Hematopoietic multipotent progenitor cell treated with erythropoietin and hydrocortisone succinate and interleukin-3 and kit ligand, for 6 days (in vitro differentiated cells): ENCODE measurements at places on chromosomes 16 and 17.

DNA sequence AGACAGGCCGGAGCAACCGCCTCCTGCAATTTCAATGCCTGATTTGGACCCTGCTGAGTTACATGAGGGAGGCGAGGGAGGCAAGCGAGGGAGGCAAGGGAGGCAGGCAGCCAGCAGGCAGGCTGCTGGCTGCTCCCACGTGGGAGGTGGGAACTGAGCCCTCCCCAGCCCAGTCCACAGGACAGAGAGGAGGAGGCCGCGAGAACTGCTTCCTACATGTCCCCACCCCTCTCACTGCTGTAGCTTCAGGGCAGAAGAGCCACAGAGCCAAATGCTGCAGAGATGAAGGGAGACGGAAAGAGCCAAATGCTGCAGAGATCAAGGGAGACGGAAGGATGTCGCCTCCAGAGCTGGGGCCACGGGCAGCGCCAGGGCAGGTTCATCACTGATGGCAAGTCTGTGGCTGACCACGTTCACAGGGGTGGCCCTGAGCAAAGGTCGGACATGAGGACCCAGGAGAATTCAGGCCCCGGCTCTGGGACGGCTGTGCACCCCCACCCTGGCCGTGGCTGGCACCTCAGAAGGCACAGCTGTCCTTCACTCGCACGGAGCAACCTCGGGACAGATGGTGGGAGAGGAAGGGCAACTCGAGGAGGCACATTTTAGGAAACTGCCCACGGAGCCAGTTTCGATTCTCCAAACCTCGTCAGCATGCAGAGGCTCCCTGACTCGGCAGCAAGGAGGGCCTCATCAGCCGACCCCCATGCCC, 21.5 kb downstream of the RPH3AL start:
- no peak for DNase-seq

DNA sequence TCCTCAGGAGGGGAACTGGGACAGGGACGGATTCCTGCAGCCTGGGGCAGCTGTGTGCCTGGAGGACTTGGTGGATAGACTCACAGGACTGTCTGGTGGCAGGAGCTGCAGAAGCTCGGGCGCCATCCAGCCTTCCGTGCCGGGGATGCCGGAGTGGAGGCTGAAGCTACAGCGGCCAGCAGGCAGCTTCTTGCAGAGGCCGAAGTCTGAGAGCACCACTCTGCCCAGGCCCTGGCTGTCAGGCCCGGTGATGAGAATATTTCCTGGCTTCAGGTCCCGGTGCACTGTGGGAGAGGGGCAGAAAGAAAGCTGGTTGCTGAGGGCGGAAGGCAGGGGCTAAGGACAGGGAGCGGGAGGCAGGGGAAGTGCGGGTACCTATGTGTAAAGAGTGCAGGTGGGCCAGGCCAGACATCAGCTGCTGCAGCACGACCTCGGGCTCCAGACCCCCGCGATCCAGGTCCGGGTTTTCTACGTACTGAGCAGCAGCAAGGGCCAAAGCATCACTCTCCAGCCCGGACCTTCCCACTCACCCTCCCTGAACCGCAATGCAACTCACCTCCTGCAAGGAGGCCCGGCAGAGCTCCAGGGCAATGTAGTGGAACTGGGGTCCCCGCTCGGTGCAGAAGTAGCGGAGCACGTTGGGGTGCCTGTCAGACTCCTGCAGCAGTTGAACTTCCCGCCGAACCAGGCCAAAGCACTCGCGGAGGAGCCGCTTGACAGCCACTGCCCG, 16.1 kb downstream of the PLK1 start:
- DNase-seq: peak; percentile 17

DNA sequence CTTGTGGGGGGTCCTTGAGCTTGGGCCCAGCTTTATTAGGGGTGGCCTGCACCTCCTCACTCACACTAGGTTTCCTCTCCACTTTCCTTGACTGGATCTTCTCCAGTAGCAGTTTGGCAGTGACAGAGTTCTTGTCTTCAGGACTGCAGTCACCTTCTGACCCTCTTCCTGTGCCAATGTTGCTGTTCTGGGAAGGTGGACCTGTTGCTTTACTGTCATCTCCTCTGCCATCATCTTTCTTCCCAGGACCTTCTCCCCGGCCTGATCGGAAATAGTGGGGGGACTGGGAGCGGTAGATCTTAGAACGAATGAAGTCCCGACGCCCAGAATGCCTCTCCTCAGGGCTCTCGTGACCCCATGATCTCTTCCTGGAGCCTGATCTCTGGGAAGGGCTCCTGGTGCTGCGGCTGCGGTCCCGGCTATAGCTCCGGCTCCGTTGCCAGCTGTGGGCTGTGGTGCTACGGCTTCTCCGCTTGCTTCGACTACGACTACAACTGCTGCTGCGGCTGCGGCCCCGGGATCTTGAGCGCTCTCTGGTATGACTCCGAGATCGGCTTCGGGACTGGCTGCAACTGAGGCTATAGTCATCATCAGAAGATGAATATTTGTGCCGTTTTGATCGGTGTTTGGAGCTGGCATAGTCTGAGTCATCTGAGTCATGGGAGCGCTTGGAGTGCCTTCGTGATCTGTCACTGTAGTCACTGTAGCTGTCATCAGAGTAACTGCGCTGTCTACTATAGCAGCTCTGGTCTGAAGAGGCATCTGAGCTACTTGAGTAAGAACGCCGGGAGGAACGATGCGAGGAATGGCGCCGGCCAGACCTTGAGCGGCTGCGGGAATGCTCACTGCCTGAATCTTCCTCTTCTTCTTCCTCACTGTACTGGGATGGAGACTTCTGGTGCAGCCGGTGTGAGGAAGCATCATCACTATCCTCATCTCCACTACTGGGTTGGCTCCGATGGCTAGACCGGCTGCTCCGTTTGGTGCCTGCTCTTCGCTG, 9.5 kb upstream of the ITGA2B start:
- DNase-seq: no peak

DNA sequence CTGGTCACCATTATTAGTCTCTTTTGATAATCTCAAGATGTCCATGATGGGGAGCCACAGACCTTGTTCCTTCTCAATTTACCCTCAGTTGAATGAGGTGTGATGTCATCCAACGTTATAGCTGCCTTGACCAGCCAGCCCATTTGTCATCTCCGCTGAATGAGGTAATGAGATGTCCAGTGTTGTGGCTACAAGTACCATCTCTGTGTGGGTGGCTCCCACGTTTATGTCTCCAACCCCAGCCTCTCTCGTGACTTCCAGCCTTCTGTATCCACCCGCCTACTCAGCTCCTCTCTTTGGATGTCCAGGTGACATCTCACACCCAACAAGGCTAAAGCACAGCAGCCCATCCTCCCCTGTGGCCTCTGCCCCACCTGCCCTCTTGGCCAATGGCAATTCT, 18.2 kb downstream of the DNAH17 start:
- no peak for DNase-seq

- DNase-seq: no peak
Measured at GRCh38 chr17:37494401-37494831, 4.7 kb downstream of the DUSP14 start.

DNA sequence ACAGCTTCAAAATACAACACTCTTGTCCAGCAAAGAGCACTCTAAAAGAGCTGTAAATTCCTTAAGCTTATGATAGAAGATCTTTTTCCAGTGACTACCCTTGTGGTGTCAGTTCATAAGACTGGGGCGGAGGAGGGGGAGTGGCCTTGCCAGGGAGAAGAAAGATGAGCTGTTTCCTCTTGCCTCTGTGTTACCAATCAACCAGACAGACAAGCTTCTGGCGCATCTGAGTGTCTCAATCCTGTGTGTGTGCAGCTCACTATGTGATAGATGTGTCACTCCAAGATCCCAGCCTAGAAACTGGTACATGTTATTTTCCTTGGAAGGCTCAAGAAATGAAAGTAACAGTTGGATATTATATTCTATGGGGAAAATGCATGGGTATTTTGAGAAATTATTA, 167.4 kb upstream of the CACNG3 start:
- DNase-seq: peak; percentile 6

- no peak for DNase-seq
Measured at GRCh38 chr17:56111706-56112485, 41.4 kb upstream of the ANKFN1 start.

DNA sequence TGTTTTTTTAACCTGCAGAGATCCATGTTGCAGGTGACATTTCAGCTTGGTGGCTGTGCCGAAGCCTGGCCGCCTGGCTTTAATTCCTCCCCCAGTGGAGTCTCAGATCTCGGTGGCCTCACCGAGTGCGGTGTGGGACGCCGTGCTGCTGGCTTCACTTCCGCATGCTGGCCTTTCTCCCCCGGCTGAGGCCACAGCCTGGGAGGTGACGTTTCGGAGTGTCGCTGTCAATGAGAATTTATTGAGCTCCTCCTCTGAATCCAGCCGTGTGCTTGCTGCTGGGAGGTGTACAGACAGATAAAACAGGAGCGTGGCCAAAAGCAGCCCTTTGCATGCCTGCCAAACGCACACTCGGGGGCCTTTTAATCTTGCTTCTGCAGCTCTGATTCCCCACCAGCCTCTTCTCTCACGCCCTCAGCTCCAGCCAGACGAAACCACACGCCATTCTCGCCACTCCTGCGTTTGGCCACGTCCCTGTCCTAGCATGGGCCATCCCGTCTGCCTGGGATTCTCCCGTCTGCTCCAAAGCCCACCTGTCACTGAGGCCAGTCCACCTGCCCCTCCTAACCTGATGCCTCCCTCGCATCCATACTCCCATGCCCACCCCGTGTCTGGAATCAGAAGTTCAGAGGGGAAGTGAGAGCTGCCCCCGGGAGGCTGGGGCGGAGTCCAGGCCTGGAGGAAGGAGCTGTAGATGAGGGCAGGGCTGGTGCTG, 3.6 kb downstream of the GSE1 start:
- peak; percentile 98 for DNase-seq

DNA sequence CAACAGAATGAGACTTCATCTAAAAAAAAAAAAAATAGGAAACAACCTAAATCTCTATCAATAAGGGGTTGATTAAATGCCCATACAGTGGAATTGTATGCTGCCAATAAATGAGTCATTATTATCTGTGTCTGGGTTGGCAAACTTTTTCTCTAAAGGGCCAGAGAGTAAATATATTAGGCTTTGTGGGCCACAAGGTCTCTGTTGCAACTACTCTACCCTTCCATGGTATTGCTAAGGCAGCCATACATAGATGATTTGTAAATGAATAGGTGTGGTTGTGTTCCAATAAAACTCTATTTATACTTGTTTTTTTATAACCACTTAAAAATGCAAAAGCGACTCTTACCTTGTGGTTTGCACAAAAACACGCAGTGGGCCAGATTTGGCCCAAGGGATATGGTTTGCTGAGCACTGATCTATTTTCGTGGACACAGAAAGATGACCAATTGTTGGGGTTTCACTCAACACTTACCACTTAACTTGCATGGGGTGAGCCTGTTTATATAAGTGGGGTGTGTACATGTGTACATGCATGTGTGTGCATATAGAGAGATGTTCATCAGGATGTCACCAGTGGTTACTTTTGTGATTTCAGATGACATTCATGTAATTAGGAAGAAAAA, 12.4 kb upstream of the IL4R start:
- no peak for DNase-seq

DNA sequence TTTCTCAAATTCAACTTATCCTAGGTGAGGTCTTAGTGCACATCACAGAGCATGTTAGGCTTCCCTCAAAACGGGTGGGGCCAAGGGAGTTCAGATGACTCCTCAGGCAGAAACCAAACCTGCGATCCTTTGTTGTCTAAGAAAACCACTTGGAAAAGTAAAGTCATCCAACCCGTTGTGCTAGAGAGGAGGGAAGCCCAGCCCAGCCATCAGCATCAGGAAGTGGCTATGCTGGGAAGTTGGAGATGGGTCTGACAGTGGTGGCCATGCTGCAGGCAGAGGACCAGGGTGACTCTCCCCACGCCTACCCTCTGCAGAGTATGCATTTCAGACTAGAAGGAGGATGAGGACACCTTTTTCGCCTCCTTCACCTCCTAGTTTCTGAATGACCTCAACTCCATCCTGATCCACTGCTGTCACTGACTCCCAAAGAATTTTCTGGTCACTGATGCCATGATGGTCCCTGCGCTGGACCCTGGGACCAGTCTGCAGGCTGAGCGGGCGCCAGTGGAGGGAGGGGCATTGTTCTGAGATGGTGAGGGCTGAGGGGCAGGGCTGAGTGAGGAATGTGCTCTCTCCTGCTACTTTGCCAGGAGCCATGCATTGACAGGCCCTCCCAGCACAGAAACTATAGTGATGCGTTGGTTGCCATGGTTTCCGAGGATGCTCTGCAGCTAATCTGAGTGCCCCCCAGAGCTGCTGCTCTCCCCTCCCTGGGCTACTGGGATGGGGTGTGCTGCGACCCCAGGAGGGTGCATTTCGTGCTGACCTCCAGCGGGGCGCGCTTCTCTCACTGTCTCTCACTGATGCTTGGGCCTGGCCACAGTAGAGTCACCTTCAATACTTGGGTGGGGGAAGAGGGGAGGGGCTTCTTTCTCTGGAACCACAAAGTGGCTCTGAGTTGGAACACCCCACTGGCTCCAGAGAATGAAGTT, 20.4 kb downstream of the ALOX12B start:
- no peak for DNase-seq

DNA sequence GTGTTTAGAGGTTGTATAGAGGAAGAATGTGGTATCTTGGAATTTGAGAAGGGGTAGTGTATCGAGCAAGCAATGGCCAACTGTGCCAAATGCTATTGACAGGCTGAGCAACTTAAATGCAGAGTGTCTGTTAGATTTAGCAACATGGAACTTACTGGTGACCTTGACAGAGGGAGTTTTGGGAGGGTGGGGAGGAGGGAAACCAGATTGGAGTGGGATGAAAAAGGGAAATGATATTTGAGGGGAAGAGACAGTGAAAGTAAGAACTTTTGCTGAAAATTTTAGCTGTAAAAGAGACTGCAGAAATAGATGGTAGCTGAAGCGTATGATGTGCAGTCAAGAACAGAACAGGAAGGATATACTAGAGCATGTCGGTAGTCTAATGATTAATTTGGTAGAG, 1.1 kb downstream of the LRRC36 start:
- DNase-seq: no peak

DNA sequence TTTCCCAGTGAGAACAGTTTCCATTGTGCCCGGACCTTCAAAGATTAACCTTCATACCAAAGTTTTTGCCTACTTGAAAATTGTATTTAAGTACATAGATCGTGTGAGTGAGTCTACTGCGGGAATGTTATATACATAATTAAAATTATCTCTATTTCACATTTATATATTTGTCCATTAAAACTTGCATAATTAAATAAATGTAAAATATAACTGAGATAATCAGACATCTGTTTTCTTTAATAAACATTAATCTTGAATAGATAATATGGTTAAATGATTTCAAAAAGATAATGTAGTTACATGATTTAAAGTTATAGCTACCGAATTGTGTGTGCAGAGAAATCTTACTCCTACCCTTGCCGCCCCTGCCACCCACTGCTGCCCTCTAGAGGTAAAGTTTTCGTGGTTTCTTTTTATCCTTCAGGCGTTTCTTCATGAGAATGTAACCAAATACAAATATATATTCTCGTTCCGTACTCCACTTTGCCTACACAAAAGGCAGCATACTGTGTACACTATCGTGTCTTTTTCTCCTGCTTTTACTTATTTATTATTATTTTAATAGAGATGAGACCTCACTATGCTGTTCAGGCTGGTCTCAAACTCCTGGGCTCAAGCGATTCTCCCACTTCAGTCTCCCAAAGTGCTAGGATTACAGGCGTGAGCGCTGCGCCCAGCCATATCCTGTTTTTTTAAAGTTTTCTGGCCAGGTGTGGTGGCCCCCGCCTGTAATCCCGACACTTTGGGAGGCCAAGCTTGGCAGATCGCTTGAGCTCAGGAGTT, 35.6 kb downstream of the RPA1 start:
- peak; percentile 83 for DNase-seq
